SK-N-SH (cell line): ENCODE measurements at places on chromosomes 6 and 20.

- DNase-seq, result no peak
Observed at GRCh38 chr6:163955096-163955495, 540.6 kb downstream of the QKI start.

GRCh38 chr6:80009531-80009930, 5.1 kb downstream of the TTK start:
- DNase-seq, result no peak

DNA sequence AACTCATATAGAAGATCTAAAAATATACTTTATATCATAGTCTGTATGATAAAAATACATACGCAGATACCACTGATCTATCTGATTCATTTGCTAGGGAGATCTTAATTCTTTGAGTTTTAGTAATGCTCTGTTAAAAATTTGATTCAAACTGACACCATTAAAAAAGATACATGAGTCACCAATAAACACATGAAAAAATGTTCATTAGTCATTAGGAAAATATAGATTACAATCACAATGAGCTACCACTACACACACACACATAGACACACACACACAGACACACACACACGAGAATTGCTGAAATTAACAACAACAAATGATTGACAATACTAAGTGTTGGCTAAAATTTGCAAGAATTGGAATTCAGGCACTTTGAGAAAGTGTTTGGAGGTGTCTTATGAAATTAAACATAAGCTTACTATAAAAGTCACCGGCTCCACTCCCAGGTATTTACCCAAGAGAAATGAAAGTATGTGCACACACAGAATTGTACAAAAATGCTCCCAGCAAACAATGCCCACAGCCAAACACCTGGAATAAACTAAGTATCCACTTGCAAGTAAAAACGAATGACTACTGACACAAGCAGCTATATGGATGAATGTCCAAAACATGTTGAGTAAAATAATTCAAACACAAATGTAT, 117.7 kb upstream of the GGTLC1 start:
- DNase-seq, result no peak

DNA sequence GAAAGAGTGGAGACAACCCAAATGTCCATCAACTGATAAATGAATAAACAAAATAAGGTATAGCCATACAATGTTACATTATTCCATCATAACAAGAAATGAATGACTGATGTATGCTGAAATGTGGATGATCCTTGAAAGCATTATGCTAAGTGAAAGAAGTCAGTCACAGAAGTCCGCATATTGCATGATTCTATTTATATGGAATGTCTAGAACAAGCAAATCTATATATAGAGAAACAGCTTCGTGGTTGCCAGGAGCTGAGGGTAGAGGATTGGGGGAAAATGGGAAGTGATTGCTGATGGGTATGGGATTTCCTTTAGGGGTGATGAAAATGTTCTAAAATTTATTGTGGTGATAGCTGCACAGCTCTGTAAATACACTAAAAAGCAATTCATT, 196.8 kb downstream of the ATXN1 start:
- no peak for DNase-seq

- DNase-seq, result no peak
Observed at GRCh38 chr20:15767999-15768741, 805.1 kb downstream of the KIF16B start.
